ENCODE measurements at places on chromosomes 7 and 10. TPM values are rescaled to one million over a fixed set of nuclear protein-coding genes. Genes with fewer than 3 reads are reported as not detected.

Gene DENND2A
- total RNA-seq = 3.0 TPM

Gene RGR
- total RNA-seq = not detected

Gene ODAD2
- total RNA-seq = 0.17 TPM

Gene STYXL1
- 16.7 TPM for total RNA-seq

Gene IQUB
- total RNA-seq = 0.25 TPM

Gene OPN4
- total RNA-seq = not detected

Gene WDR86
- 4.9 TPM for total RNA-seq

Gene THSD7A
- 2.5 TPM for total RNA-seq

DNA sequence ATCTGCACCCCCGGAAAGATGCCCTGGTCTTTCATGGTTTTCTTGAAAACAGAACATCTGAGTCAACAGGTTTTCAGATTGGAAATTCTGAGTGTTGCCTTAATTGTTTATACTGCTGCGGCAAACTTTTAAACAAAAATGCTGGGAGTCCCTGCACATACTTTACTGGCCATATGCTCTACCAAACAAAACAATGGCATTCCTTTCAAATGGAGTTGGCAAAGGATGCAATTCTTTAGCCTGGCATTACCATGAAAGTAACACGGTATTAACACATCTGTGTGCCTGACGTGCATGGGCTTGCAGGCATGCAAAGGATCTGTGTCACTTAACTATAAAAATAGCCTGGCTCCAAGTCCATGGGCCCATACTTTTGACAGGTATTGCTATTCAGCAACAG is 4.2 kb downstream of the INHBA start:
- H3K27me3 ChIP-seq = no peaks in the 10 kb centered on the region
- H3K4me3 ChIP-seq = no peak overlapping the region
- no peak overlapping the region for H3K27ac ChIP-seq
- no peak for DNase-seq

GRCh38 chr10:29183301-29183945 is 105.4 kb upstream of the LYZL1 start:
- H3K36me3 ChIP-seq = no peaks in the 10 kb centered on the region

DNA sequence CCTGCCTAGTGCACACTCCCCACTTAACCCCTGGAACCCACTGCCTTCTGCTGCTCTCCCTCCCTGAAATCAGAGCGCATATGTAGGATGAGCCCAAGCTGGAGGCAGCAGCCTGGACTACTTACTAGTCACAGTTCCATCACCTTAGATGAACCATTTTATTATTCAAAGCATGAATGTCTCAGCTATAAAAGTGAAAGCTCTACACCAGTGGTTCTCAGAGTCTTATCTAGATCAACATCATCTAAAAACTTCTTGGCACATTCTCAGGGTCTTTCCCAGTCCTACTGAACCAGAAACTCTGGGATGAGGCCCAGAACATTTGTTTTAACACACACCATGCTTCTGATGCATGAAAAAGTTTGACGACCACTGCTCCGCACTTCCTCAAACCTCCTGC is 100.3 kb upstream of the ANK3 start:
- DNase-seq = no peak
- H3K27me3 ChIP-seq = no peaks in the 10 kb centered on the region
- no peak overlapping the region for H3K27ac ChIP-seq

DNA sequence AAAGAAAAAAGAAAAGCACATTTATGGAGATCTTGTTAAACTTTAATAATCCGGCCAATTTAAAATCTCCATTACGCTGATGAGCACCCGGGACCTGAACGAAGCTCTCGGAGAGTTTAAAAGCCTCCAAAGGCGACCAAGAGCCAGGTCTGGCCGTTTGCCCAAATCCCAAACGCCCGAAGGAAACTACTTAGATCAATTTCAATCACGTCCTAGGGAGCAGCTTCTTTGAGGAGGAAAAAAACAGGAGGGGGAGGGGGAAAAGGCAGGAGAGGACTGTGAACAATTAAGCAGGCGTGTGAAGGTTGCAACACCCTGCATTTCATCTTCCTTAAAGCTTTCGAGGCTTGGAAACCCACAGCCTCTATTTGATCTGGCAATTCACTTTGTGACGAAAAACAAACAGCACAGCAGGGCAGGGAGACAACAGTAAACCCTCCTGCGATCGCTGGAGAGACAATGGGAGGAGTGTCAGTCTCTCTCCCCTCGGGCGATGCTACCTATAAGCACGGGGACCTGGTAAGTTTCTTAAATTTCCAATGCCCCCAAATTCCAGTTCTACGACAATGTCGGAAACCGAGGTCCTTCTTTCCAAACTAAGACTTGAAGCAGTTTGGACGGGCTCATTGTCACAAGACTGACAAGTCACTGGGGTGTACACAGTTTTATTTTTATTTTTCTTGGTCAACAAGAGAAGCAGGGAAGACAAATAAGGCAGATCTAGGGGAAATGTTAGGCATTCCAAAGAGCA is 1.2 kb downstream of the KLF6 start:
- H3K27ac ChIP-seq = peak overlapping the region; percentile 100
- no peaks in the 10 kb centered on the region for H3K27me3 ChIP-seq
- H3K36me3 ChIP-seq = peaks cover 13% of the 10 kb centered on the region
- peak; percentile 63 for DNase-seq
- H3K4me3 ChIP-seq = peak overlapping the region; percentile 99
- H3K4me1 ChIP-seq = peaks cover 30% of the 10 kb centered on the region

GRCh38 chr7:100538348-100538653 is 702 bp upstream of the AGFG2 start:
- no peak for DNase-seq
- H3K27ac ChIP-seq = peak overlapping the region; percentile 46
- peak overlapping the region; percentile 15 for H3K4me3 ChIP-seq

GRCh38 chr10:16945593-16945992 is 128.4 kb upstream of the RSU1 start:
- no peak overlapping the region for H3K4me3 ChIP-seq
- H3K36me3 ChIP-seq = no peaks in the 10 kb centered on the region
- H3K27ac ChIP-seq = no peak overlapping the region
- DNase-seq = no peak
- no peaks in the 10 kb centered on the region for H3K27me3 ChIP-seq

DNA sequence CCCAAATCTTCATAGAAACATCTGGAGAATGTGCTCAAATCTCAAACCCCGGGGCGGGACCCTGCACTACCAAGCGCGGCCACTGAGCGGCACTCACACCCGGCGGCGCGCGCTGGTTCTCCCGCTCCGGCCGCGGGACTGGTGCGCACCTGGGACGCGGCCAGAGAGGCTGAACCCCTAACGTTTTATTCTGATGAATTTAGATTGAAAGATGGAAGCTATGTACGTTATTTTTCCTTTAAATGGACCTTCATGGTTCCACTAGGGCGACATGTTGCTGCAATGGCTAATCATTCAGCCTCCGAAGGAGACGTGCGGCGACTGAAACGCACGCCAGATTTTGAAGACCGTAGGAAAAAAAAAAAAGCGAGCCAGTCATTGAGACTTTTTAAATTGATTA is 107.0 kb upstream of the INSIG1 start:
- no peak overlapping the region for H3K4me3 ChIP-seq
- no peaks in the 10 kb centered on the region for H3K36me3 ChIP-seq
- peaks cover 7% of the 10 kb centered on the region for H3K4me1 ChIP-seq
- H3K27me3 ChIP-seq = no peaks in the 10 kb centered on the region

DNA sequence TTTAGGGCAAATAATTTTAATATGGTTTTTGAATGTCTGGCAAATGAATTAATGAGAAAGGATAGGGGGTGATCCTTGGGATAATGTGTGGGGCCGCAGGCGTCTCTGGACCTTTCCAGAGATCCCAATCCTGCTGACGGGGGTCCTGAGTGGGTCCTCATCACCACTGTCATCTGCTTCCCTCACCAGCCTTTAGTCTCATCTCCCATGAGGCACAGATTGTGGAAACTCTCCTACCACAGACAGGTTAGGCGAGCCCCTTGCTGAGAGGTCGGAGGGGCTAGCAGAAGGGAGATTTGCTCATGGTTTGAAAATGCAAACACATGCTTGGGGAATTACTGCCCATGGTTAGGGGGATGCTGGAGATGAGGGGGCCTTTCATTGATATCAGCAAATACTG is 484.6 kb downstream of the RPS24 start:
- H3K4me3 ChIP-seq = no peak overlapping the region
- H3K36me3 ChIP-seq = no peaks in the 10 kb centered on the region
- H3K4me1 ChIP-seq = no peaks in the 10 kb centered on the region
- DNase-seq = peak; percentile 4
- H3K27me3 ChIP-seq = no peaks in the 10 kb centered on the region
- H3K27ac ChIP-seq = no peak overlapping the region

DNA sequence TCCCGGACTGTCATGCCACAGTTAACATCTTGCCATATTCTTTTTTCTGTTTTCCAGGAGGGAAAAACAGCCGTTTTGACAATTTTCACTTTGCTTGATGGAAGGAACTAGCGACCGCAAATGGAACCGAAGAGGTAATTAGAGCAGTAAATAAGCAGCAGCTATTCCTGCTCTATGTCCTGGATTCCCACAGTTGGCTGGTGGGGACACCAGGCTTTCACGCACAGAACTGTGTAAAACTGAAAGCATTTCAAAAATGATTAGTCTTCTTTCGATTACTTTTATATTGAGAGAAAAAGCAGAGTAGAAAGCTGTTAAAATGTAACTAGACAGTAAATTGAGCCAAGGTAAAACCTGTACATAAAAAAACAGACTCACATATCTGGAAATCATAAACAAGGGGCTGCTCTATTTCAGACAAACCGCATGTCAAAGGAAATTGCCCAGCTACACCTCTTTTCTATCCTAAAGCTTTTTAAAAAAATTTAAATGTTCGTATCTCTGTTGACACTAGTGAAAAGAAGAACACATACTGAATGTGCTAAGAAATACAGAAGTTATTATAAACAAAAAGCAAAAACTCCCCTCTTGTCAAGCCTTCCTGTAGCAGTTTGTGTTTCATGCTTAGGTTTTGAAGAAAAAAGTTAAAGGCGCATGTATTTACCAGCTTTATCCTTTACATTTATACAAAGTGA is 93.4 kb downstream of the RNF216 start:
- H3K4me3 ChIP-seq = peak overlapping the region; percentile 9
- H3K27me3 ChIP-seq = no peaks in the 10 kb centered on the region
- no peak for DNase-seq
- H3K27ac ChIP-seq = peak overlapping the region; percentile 25
- H3K4me1 ChIP-seq = peaks cover 2% of the 10 kb centered on the region
- H3K36me3 ChIP-seq = no peaks in the 10 kb centered on the region

DNA sequence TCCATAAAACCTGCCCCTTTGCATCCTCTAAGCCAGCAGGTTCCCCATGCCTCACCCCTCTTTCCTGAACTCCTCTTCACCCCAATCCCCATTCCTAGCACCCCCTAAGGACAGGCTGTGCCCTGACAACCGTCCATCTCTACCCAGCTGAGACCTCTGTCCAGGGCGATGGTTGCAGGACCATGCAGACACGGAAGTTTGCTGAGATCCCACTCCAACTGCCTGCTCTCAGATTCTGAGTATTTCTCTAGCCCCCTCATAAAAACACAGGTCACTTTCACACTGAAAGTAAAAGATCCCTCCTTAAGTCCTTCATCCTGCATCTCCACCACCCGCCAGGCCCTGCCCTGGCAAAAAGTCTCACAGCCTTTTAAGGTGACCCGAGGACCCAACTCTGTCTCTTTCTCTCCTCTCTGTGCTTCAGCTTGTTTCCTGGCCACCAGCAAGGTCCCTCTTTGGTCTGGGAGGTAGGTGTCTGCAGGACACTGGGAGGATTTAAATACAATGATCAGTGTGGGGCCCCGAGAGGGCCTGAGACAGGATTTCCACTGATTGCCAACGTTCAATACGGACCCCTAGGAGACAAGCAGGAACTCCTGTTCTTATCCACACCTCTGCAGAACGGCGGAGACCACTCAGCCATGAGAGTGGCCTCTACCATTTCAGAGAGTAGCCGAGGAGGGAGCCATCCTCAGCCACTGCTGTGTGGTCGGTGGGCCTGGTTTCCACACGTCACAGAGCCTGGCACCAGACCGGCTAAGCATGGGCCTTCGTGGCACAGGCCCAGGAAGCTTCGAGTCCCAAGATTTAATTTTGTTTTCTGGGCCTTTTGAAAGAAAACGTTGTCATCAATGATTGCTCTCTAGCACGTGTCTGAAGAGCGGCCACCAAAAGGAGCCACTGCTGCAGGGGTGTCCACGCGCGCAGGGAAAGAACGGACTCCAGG is 27.9 kb downstream of the CALML3 start:
- DNase-seq = no peak
- H3K4me1 ChIP-seq = peaks cover 30% of the 10 kb centered on the region
- H3K4me3 ChIP-seq = no peak overlapping the region
- no peaks in the 10 kb centered on the region for H3K27me3 ChIP-seq
- H3K36me3 ChIP-seq = no peaks in the 10 kb centered on the region

- H3K27ac ChIP-seq = no peak overlapping the region
- no peaks in the 10 kb centered on the region for H3K36me3 ChIP-seq
- H3K4me1 ChIP-seq = no peaks in the 10 kb centered on the region
- no peaks in the 10 kb centered on the region for H3K27me3 ChIP-seq
- no peak overlapping the region for H3K4me3 ChIP-seq
These were observed 390.3 kb upstream of the MBL2 start for GRCh38 chr10:53162856-53163255.

DNA sequence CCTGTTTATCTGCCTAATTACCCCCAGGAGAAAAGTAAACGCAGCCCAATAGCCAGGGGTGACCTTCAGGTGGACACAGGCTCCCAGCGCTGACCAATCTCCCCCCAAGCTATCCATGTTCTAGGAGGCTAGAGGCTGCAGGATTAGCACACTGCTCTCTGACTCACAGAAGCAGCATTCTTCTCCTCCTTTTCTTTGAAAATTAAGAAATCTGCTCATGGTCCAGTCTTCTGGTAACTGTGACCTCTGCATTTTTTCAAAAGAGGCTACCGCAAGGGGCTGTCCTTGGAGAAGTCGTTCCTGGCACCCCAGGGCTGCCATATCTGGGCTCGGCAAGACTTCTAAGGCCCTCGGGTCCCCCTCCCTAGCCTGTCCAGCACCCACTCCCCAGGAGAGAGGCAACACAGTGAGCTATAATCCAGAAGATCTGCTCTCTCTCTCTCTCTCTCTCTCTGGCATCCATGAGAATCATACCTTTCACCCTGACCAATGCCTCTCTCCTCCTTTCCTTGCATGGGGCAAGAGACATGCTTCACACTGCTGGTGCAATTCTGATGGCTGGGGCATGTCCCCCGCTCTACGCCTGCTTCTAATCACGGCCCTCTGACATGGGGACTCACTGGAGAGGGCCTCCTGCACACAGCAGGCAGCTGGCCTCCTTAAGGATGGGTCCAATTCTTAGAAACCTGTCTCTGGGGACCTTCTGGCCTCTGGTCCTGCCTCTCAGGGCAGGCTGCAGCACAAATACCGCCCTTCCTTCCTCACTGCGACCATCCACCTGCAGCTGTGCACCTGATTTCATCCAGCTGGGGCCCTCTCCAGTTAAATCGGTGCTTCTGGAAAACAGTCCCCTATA is 27.3 kb downstream of the ANXA11 start:
- H3K27me3 ChIP-seq = no peaks in the 10 kb centered on the region
- no peak overlapping the region for H3K4me3 ChIP-seq
- H3K36me3 ChIP-seq = no peaks in the 10 kb centered on the region
- H3K4me1 ChIP-seq = no peaks in the 10 kb centered on the region
- no peak overlapping the region for H3K27ac ChIP-seq

DNA sequence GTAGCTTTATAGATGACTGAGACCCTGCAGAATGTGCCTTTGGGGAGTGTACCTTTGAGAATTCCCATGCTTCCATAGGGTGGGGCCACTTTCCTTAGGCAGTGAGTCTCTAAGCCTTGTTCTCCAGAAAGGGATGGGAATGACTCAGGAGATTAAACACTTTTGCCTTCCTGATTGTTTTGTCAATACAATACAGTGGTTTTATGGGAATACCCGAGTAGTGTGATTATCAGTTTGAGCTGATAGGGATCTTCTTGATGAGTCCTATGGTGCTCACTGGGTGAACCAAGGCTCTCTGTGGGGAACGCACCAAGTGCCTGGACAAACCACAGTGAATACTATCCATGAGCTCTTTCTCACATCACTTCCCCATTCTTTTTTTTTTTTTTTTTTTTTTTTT is 6.3 kb downstream of the MYOF start:
- H3K36me3 ChIP-seq = no peaks in the 10 kb centered on the region
- H3K27me3 ChIP-seq = no peaks in the 10 kb centered on the region
- DNase-seq = no peak
- no peak overlapping the region for H3K4me3 ChIP-seq
- H3K27ac ChIP-seq = no peak overlapping the region
